Putamen (tissue), 1 donor: ENCODE measurements at places on chromosomes 3 and 15.

DNA sequence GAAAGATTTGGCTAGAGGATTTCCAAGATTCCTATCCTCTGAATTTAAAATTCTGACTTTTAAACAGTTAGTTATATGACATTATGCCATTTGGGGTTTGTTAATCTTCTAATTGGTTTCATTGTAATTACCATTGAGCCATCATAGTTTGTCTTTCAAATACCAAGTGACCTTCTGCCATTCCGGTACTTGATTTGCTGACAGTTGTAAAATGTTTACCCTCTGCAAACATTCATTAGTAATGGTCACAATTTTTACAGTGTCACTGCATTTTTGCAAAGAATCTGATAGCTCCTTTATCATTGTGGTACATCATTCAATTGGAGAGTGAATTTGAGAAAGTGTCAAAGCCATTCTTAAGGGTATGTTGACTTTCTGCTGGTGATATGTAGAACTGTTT is 645.0 kb upstream of the TBL1XR1 start:
- DNase-seq: no peak

- DNase-seq: no peak
Measured at GRCh38 chr15:92009162-92009561, 155.7 kb downstream of the SLCO3A1 start.

GRCh38 chr3:36488077-36488789 is 107.9 kb downstream of the STAC start:
- no peak for DNase-seq

GRCh38 chr15:42365921-42366550 is 6.7 kb downstream of the CAPN3 start:
- DNase-seq: no peak

GRCh38 chr15:78243058-78243457 is 8.7 kb upstream of the ACSBG1 start:
- DNase-seq: no peak

- no peak for DNase-seq
Measured at GRCh38 chr3:172096881-172097420, 57.6 kb downstream of the FNDC3B start.

DNA sequence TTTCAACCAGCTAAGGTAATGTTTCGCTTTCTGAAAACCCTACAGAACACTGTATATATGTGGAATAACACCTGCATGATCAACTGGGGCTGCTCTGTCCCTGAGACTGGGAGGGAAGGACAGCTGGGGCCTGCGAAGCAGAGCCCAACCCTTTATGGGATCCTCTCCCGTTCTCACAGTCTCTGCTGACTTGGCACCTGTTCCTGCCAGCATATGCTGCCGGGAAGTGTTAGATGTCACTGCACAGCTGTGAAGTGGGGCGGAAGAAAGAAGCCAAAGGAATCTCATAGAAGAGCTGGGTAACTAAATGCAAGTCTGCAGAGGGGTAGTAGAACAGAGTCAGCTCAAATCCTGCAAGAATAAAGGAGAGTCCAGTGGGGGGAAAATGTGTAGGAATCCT is 29.6 kb downstream of the LRRC3B start:
- no peak for DNase-seq

DNA sequence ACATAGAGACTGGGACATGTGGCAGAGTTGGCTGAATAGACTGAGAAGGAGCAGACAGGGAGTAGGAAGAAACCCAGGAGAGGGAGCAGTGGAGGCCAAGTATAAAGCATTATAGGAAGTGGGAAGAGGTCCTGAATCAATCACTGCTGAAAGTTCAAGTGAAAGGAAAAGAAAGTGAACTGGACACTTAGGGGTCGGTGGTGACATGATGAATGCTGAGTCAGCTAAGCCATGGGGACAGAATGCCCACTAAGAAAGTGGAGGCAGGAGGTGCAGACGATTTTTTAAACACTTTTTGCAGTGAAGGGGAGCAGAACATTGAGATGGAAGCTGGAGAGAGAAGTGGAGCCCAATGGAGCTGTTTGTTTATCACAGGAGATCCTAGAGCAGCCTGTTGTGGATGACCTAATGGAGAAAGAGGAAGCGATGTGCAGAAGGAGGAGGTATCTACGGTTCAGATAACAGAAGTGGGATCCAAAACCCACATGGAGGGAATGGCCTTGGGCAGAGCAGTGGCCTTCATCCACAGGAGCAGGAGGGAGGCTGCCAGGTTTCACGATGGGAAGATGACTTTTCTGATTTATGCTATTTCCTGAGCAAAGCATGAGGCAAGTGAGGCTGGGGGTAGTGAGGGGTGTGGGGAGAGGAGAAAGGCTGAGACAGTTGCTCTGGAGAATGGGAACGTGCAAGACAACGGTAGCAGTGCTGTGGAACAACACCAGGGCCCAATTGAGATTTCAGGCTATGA is 208.2 kb downstream of the RPLP1 start:
- DNase-seq: no peak

DNA sequence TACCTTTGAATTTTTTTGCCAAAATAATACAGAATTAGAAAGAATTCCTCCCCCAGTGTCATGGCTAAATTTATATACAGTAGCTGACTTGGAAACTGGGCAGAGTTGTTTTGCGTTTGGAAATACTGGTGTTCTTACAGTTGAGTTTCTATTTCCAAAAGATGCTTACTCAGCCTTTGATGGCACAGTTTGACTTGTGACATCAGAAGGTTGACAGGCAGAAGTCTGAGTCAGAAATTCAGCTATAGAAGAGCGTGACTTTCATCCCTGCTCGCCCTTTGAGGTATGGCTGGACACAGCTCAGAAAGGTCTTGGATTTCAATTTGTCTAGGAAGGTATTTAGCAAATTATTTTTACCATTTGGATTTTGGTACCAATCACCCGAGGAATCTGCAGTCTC is 175.8 kb downstream of the VGLL4 start:
- no peak for DNase-seq
